CD4-positive, alpha-beta T cell treated with Interleukin-10 for 1 hour (primary cell): ENCODE measurements at places on chromosomes 6 and 20.

GRCh38 chr6:144250276-144250675 is 34.9 kb upstream of the UTRN start:
- no peak for DNase-seq

- no peak for DNase-seq
Measured at GRCh38 chr6:35786810-35787209, 6.0 kb downstream of the CLPSL1 start.

DNA sequence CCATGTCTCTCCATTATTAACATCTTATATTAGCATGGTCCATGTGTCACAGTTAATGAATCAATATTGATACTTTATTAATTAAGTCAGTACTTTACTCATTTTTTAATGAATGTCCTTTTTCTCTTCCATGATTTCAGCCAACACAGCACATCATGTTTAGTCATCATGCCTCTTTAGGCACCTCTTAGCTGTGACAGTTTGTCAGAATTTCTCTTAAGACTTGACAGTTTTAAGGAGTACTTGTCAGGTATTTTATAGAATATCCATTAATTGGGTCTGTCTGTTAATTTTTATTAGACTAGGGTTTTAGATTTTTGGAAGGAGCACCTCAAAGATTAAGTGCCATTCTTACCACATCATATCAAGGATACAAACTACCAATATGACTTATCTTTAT is 729.4 kb downstream of the HACE1 start:
- no peak for DNase-seq

DNA sequence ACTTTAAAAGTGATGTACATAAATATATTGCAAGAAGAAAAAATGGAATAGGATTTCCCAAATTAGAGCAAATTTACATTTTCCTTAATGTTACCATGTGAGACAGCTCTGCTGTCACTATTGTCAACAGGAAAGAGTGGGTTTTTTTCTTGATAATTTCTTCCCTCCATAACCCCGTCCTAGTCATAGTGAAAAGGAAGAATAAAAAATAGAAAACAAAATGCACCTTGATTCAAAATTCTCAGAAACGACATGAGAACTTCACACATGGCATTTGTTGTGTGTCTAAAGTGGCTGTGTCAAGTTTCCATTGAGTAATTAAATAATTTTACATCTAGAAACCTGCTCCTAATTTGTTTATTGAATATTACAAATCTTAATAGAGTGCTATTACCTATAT is 945.2 kb upstream of the SLC35B3 start:
- no peak for DNase-seq

DNA sequence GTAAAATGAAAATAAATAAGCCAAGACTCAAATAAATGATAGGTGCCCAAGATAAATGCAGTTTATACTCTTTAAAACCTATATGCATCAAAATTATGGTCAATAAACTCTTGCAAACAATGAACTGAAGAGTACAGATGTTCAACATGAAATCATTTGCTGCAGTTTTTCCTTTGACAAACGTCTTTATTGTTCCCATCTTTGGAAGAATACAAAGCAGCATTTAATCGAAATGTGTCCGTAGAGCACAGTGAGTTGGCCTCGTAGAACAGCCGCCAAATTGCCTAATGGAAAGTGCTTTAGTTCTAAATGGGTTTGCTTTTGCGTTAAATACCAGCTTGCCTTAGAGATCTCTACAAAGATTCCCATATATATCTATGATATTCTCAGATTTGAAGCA is 447.4 kb downstream of the PKHD1 start:
- DNase-seq: no peak

DNA sequence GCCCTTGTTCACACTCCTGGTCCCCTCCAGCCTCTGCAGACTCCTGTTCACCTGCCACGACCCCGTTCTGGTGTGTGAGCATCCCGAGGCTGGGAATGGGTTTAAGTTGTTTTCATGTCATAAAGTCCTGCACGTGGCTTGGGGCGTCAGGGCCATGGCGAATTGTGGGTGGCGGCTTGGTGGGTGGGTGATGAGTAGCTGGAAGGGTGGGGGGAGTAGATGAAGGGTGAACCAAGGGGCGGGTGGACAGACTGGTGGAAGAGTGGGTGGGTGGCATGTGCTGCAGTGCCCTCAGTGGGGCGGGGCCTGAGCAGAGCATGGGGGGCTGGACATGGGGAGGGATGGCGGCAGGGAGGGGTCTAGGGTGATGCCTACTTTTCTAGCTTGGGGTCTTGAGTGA is 54.3 kb downstream of the DLGAP4 start:
- DNase-seq: no peak

- no peak for DNase-seq
Measured at GRCh38 chr6:136677822-136678221, 114.5 kb downstream of the MAP3K5 start.

DNA sequence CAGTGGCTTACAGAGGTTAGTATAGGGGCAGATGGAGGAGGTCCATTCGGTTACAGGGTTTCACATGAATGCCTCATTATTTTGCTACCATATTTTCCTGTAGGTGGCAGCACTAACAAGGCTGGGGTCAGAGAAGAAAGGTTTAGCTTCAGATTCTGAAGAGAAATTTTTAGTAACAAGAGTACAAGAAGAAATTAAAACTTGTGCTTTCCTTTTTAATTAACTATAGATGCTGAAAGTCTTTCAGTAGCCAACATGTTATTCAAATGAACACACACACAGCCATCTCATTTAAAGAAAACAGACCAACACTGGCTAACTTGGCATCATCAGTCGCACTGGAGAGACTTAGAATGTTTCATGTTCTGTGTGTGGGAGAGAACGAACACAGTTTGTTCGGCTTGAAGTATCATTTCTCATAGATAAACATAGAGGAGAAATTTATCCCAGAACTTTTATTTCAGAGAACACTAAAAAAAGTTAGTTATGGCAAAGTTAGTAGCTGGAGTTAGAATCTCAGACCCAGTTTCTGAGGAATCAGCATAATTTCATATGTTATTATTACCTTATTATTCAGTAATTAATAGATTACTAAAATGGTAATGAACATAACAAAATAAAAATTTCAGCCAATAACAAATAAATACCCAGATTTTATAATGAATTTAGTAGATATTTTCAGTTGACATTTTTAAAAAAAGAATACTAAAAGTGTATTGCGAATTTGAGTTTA is 314.0 kb upstream of the RSPO3 start:
- DNase-seq: peak; percentile 4

- DNase-seq: peak; percentile 76
Measured at GRCh38 chr20:50192364-50193198, 2.0 kb downstream of the CEBPB start.

DNA sequence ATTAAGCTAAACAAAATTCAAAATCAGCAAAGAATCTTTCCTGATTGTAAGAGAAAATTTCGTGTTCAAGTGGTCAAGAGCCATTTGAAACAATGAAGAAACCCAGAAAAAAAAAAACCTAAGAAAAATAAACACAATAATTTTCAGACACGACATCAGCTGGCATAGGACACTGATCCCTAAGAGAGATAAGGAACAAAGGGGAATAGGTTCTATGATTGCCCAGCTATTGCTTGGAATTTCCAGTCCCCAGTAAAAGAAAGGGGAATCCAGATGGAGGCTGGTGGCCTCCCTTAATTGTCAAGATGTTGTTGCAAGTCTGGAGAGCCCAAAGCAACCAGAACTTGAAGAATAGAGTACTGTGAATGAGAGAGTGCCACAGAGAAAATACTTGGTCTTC is 48.5 kb downstream of the COL12A1 start:
- no peak for DNase-seq

DNA sequence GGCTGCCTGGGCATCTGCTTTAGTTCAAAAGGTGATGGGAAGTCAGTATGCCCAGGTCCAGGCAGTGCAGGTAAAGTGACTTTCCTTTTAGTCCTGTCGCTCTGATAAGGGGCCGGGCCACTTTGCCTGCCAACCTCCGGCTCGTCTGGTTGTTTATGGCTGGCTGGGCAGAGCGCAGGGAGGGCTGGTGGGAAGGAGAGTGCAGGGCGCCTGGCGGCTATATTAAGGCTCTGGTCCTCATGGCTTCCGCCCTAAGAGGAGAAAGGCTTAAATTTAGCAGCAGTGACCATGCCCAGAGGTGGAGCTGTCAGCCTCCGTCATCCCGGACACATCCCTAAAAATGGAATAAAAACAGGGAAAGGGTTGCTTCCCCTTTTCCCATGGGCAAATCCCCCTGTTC is 14.6 kb downstream of the GATA5 start:
- no peak for DNase-seq

DNA sequence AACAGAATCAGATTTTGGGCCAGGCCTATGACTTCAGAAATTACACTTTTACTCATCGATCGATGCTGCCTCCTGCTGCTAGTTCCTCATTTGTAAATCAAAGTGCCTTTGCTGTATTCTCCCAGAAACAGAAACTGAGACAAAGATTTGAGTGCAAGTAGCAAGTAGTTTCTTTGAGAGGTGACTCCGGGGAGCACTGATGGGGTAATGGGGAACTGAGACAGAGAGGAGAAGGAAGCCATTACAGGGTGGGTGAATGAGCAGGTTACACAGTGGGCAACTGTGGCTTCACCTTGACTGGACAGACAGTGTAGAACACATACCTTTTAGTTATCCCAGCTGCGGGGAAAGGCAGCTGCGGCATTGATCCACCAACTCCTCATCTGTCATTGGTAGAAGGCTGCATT is 9.7 kb upstream of the CD40 start:
- no peak for DNase-seq

DNA sequence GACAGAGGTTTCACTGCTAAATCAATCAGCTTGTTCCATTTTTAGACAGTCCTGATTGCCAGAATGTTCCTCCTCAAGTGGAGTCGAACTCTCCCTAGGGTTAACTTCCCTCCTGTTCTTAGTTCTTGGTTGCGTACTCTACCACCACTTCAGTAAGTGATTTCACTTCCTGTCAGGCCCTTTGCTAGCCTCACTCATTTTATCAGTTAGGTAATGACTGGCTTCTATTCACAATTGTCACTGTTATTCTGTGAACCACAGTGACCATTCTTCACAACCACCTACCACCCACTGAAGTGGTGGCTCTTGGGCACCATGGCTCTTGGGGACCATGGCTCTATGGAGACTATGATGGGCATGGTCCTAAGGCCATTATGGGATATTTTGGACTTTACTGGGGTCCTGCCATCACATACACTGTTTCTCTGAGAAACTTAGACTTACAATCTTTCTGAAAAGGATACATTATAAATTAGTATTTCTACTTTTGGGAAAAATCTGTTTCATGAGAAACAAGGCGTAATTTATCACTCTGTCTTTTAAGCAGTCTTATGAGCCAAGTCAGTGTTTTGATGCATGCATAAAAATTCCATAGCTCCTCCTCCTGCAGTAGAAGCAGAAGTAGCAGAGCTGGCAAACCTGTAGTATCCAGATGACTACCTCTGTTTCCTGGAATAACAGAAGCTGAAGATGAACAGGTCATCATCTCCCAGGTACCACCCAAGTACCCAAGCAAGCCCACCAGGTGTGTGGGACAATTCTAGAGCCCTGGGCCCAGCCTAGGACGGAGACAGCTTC is 66.3 kb downstream of the ATXN1 start:
- peak; percentile 56 for DNase-seq

GRCh38 chr20:41316051-41316450 is 1.5 kb downstream of the ZHX3 start:
- no peak for DNase-seq

- no peak for DNase-seq
Measured at GRCh38 chr6:78502386-78502887, 364.9 kb upstream of the IRAK1BP1 start.

- DNase-seq: no peak
Measured at GRCh38 chr20:32564440-32564839, 20.7 kb downstream of the NOL4L start.

GRCh38 chr6:148738946-148739821 is 7.6 kb upstream of the UST start:
- DNase-seq: no peak

DNA sequence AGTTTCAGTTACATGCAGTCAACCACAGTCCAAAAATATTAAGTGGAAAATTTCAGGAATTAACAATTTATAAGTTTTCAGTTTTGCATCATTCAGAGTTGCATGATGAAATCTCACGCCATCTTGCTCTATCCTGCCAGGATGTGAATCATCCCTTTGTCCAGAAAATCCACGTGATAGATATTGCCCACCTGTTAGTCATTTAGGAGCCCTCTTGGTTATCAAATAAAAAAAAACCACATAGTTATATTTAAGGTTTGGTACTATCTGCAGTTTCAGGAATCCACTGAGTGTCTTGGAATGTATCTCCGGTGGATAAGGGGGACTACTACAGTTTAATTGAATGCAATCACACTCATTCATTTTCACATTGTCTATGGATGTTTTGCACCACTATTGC is 1249.0 kb upstream of the CITED2 start:
- DNase-seq: no peak

- no peak for DNase-seq
Measured at GRCh38 chr6:56096541-56096940, 150.8 kb downstream of the COL21A1 start.

DNA sequence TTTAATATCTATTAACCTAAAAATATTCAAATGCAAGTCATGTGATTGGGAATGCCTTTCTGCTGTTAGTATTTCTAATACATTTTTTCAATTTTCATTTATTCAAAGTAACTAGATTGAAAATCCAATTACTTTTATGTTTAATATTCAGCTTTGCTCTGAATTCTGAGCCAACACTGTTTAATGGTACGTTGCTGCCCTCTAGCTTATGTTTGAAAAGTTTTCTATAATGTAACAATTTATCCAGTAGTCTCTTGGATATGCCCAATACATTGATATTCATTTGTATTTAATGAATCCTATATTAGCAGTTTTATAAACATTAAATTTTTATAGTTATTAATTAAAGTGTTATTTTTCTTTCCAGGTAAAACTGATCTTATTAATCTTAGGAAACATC is 47.4 kb downstream of the LGSN start:
- DNase-seq: no peak

DNA sequence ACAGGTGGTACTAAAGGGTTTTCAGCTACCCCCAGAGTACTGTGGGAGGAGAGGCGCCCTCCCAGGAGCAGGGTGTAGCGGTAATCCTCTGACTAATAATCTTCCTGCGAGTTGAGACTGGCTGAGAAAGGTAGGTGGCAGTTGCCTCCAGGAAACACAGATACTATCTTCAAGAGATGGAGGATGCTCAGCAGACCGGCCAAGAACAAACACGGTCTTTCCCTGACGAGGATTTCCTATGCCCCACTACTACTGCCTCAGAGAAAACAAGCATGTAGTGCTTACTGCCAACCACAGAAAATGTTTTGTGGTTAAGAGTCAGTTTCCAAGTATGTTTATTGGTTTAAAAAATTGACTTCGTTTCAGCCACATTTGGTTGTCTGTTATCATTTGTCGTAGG is 26.8 kb downstream of the C6orf89 start:
- DNase-seq: peak; percentile 75

- no peak for DNase-seq
Measured at GRCh38 chr6:40125680-40126394, 191.6 kb upstream of the MOCS1 start.

GRCh38 chr6:168703990-168704389 is 263.0 kb downstream of the SMOC2 start:
- no peak for DNase-seq

DNA sequence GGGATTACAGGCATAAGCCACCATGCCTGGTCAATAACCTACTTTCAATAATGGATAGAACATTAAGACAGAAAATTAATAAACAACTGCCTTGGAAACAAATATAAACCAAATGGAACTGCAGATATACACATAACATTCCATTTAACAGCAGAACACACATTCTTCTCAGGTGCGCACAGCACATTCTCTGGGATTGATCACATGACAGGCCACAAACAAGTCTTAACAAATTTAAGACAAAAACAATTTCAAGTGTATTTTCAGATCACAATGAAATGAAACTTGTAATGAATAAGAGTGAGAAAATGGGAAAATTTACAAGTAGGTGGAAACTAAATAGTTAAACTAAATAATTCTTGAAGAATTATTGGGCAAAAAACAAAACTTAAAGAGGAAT is 167.9 kb downstream of the TBX18 start:
- DNase-seq: no peak
